HepG2 (cell line): ENCODE measurements at places on chromosomes 3 and 15. TPM values are rescaled to one million over a fixed set of nuclear protein-coding genes. Genes with fewer than 3 reads are reported as not detected.

- DNase-seq = no peak
These were observed 268.6 kb upstream of the UBE2E1 start for GRCh38 chr3:23537101-23537551.

GRCh38 chr3:99957151-99957796, 139.6 kb downstream of the CMSS1 start:
- DNase-seq = no peak

DNA sequence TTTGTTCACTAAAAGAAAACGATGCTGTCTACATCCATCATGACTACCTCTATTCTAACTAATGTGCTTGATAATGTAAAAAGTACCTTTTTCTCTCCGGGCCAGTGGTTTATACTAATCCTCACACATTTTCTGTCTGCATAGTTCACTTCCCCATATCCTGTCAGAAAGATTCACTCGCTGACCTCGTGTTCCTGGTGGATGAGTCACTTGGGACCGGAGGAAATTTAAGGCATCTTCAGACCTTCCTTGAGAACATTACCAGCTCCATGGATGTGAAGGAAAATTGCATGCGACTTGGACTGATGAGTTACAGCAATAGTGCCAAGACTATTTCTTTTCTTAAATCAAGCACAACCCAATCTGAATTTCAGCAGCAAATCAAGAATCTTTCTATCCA, 33.8 kb downstream of the COL6A5 start:
- DNase-seq = no peak

GRCh38 chr3:194061421-194062030, 74.4 kb upstream of the HES1 start:
- DNase-seq = no peak

- DNase-seq = no peak
These were observed 52.9 kb upstream of the BCL6 start for GRCh38 chr3:187798126-187798525.

Gene PLIN1
- 0.73 and 1.2 TPM in 2 replicates for total RNA-seq

Gene PCOLCE2
- total RNA-seq = 1.1 and 2.0 TPM in 2 replicates

Gene FGF7
- not detected in 2 replicates for total RNA-seq

Gene GOLGA6L9
- 1.3 and 2.2 TPM in 2 replicates for total RNA-seq

Gene CLDN16
- 0.21 and 0.24 TPM in 2 replicates for total RNA-seq

Gene XCR1
- total RNA-seq = not detected in 2 replicates

Gene KCNH8
- total RNA-seq = 0.04 TPM in 1 of 2 replicates, not detected in the other
